Stimulated activated CD4-positive, alpha-beta T cell treated with anti-CD3 and anti-CD28 coated beads, Interleukin-4, amount 100 ng/mL, for 1 hour (primary cell): ENCODE measurements at places on chromosomes 16 and 17.

- DNase-seq: no peak
These were observed 339.2 kb upstream of the PMFBP1 start for GRCh38 chr16:72511171-72511570.

- DNase-seq: no peak
These were observed at the start of gene BCAR1 for GRCh38 chr16:75251280-75252048. Gene BCAR1 (minus strand): TSS chr16:75251624. CDS start chr16:75251482, 142 bp downstream.

GRCh38 chr16:29943846-29944799 is 17.8 kb upstream of the TMEM219 start:
- DNase-seq: no peak

DNA sequence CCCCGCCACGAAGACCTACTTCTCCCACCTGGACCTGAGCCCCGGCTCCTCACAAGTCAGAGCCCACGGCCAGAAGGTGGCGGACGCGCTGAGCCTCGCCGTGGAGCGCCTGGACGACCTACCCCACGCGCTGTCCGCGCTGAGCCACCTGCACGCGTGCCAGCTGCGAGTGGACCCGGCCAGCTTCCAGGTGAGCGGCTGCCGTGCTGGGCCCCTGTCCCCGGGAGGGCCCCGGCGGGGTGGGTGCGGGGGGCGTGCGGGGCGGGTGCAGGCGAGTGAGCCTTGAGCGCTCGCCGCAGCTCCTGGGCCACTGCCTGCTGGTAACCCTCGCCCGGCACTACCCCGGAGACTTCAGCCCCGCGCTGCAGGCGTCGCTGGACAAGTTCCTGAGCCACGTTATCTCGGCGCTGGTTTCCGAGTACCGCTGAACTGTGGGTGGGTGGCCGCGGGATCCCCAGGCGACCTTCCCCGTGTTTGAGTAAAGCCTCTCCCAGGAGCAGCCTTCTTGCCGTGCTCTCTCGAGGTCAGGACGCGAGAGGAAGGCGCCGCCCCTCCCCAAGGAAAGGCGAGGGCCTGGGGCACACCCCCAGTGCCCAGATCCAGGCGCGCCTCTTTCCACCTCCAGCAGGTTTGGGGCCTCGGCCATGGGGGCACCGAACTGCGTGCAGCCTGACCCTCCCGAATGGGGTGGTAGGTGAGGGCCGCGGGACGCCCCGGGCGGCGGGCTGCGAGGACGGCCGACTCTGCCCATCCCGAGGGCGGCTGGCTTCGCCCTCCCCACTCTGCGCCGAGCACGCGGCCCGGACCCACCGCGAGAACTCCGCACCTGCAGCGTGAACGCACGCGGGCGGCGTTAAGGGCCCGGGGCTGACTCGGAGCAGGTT is 664 bp downstream of the HBQ1 start:
- DNase-seq: peak; percentile 86

DNA sequence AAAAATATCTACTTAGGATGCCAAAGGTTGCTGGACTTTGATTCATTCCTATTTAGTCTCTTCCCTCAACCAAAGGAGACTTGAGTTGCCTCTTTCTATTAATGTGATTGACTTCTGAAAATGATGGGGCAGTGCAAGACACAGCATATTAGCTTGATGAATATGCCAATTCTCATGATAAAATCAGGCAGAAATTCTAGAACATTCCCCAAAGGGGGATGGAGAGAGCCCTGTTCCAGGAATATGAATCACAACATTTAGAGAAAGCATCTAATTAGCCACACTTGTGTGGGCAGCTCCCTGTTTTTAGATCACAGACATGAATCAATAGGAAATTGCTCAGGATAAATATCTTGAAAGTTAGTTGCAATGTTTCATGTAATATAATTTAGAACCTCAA is 584.0 kb upstream of the CDH8 start:
- DNase-seq: no peak

DNA sequence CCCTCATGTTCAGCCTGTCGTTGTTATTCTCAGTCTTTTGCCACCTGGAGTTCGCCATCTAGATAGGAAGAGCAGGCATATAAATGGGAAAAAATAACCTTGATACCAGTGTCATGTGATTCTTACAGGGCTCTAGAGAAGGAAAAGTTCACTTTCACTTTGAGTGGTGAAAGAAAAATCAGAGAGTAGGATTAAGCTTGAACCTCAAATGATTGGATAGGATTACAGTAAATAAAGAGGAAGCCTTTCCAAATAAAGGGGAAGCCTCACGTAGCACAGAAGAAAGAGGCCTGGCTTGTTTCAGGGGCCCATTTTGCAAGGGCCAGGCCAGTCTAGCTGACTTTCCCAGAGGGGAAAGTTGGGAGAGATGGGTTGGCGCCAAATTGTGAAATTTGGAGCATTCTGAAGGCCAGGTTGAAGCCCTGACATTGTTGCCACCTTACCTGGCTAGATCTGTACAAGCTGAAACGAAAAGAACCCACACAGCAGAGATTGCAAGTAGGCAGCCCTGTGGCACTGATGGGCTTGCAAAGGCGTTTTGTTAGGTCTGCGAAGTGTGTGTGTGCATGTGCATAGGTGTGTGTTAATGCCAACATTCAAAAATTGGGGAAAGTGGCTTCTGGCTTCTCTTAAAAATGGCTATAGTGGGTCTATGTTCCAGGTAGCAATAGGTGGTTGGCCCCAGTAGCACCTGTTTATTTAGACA is 38.8 kb downstream of the TMC6 start:
- no peak for DNase-seq

GRCh38 chr16:64626776-64627175 is 495.1 kb downstream of the CDH11 start:
- no peak for DNase-seq

GRCh38 chr17:46170639-46171429 is 22.4 kb downstream of the KANSL1 start:
- DNase-seq: no peak

GRCh38 chr17:19385521-19385983 is 1.4 kb downstream of the MFAP4 start:
- no peak for DNase-seq

GRCh38 chr16:78494674-78495073 is 395.2 kb downstream of the WWOX start:
- DNase-seq: no peak

- DNase-seq: no peak
These were observed 413.4 kb downstream of the KCNJ2 start for GRCh38 chr17:70582777-70583176.

DNA sequence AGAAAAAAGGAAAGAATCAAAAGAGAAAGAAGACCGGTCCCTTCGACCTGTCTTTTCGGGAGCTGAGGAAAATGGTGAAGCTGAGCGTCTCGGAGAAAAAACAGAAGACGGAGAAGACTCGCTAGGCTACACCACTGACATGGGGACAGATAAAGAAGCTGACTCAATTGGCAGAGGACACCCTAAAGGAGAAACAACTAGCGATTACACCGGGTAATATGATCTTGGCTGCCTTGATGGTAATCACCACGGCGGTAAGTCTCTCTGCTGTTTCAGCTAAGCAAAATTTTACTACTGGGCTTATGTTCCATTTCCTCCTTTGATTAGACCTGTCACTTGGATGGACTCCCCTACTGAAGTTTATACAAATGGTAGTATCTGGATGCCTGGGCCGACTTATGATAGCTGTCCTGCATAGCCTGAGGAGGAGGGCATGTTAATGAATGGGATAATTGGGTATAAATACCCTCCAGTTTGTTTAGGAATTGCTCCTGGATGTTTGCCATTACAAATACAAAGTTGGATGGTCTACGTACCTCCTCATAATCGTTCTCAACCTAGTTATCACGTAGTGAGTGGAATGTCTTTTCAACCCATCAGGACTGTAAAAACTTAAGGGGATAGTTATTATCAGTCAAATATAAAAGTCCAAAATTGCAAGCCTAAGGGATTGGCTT is 24.1 kb downstream of the ALOX15B start:
- DNase-seq: no peak

GRCh38 chr17:44309472-44309871 is 1.1 kb downstream of the RUNDC3A start:
- no peak for DNase-seq

GRCh38 chr16:2147378-2147777 is 1.0 kb upstream of the RAB26 start:
- DNase-seq: no peak

GRCh38 chr17:30924341-30924740 is 2.6 kb downstream of the ADAP2 start:
- no peak for DNase-seq

DNA sequence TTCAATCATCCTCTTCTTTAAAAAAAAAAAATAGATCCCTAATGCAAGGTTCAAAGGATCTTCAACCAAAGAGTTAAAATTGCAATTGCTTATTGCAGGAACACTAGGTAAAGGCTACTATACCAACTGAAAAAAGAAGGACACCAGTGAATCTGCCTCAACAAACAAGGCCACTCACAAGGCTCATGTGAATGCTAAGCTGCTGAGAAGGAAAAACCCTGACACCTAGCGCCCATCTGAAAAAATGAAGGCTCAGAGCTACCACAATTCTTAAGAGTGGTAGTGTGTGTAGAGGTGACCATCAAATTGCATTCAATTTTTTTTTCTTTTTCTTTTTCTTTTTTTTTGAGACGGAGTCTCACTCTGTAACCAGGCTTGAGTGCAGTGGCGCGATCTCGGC is 201.6 kb upstream of the C17orf78 start:
- DNase-seq: no peak

GRCh38 chr17:16354585-16354984 is 1.3 kb upstream of the CENPV start:
- no peak for DNase-seq

DNA sequence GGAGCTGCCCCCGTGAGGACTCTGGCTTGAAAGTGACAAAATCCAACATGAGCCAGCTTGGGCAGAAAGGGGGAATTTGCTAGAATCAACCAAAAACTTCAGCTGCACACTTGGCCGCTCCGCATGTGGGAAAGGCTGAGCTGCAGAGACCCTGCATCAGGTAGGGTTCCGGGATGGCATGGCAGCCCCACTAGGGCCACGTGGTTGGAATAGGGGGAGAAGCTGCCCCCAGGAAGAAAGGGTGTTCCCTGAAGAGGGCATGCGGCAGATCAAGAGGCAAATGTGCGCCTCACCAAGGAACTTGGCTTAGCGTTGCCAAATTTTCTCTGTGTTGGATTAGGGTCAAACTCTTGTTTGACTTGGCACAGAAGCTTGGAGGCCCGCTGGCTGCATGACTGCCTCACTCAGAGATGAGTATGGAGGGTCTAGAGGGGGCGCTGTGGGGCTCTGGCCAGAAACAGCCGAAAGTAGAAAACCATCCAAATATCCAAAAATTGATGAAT is 29.2 kb upstream of the WFIKKN2 start:
- no peak for DNase-seq

GRCh38 chr17:72635034-72635635 is 457.4 kb downstream of the SLC39A11 start:
- no peak for DNase-seq

DNA sequence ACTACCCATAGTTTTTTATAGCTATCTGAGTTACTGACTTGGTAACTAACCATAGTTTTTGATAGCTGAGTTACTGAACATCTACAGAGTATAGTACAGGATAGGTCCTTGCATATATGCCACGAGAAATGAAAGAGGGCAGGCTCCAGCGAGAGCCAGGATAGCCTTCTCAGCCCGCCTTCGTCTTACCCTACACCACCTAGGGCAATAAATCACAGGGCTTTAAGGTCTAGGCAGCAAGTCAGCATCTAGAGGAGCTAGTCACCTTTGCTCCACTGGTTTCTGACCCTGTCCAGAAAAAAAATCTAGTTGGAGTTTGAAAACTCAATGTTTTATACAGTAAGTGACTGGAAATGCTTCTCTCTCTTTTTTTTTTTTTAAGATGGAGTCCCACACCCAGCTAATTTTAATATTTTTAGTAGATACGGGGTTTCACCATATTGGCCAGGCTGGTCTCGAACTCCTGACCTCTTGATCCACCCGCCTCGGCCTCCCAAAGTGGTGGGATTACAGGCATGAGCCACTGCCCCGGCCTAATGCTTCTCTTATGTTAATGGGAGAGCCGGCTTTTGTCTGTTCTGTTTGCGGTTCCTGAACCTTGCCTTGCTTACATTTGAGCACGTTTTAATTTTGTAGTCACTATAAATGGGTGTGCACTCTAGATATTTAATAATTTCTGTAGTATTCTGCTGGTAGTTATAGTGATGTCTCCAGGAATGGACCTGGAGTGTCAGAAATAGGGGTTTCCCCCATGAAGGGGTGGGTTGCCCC is 2.8 kb downstream of the BFAR start:
- no peak for DNase-seq

DNA sequence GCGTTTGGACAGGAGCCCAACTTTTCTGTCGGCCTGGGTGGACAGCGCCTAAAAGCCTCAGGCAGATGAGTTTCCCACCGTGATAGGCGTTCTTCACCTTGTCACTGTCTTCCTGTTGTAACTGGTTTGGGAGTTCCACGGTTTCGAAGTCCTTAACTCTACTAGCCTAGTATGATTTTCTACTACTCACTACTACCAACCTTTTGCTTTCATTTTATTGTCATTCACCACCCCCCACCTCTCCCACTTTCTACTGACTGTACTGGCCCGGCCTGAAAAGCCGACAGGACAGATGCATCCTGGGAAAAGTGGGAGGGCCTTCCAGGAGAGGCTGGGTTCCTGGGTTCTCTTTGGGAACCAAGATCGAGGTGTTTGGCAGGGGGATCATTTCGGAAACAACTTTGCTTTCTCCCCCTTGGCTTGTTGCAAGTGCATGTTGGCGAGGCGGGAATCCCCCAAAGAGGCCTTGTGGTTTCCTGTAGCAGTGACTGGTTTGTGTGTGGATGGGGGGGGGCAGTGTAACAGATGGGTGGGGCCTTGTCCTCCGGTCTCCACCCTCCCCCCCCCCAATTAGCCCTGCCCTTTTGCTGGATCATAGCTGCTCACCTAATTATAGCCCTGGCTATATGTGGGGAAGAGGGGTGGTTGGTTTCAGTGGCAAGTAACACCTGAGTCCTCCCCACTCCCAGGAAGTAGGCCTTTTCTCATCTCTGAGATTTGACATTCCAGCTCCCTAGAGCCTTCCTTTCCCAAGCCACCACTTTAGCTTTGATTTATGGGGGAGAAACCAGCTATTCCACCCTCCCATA is 1.4 kb downstream of the EIF5A start:
- peak; percentile 78 for DNase-seq

- no peak for DNase-seq
These were observed 1.6 kb downstream of the MIEF2 start for GRCh38 chr17:18262111-18262510.

- no peak for DNase-seq
These were observed 70.1 kb downstream of the NLK start for GRCh38 chr17:28112606-28113005.

- no peak for DNase-seq
These were observed 44.2 kb downstream of the LYRM9 start for GRCh38 chr17:27848931-27849330.

GRCh38 chr17:82041144-82041814 is 3.8 kb upstream of the DCXR start:
- no peak for DNase-seq

DNA sequence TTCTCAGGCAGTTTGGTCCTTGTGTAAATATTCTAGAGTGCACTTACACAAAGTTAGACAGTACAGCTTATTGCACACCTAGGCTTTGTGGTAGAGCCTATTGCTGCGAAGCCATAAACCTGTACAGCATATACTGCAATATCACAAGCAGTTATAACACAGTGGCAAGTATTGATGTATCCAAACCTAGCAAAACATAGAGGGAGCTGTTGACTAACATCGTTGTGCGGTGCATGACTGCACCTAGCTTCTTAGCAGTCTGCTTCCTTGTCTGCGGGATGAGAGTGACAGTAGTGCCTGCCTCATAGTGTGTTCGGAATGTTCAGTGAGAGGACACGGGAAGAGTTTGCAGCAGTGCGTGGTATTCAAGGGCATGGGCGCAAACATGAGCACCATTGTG is 78.9 kb downstream of the MPRIP start:
- DNase-seq: no peak
